ENCODE measurements at places on chromosomes 2 and 18.

- no peak for DNase-seq
Measured at GRCh38 chr2:135265960-135266490, 213.9 kb downstream of the RAB3GAP1 start.

GRCh38 chr2:60174146-60174545 lies 379.3 kb downstream of the BCL11A start:
- DNase-seq, result no peak

- no peak for DNase-seq
Measured at GRCh38 chr2:142310530-142310929, 179.7 kb upstream of the LRP1B start.

GRCh38 chr2:25204190-25204838 lies 35.9 kb upstream of the POMC start:
- DNase-seq, result no peak

DNA sequence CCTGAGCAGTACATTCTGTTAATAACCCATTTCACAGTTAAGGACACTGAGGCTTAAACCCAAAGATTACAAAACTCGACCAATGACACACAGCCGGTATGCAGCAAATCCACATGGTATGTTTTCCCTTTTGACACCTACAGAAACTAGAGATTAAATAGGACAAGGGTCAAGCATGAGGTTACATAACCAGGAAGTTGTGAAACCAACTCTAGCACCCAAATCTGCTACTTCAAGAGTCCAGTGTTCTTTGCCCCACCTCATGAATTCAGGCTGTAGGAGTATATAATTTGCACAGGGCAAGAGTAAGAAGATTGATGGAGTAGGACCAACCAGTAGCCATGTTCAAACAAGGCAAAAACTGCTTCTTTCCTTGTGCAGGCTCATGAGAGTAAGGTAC lies 249.8 kb downstream of the BCL11A start:
- no peak for DNase-seq

DNA sequence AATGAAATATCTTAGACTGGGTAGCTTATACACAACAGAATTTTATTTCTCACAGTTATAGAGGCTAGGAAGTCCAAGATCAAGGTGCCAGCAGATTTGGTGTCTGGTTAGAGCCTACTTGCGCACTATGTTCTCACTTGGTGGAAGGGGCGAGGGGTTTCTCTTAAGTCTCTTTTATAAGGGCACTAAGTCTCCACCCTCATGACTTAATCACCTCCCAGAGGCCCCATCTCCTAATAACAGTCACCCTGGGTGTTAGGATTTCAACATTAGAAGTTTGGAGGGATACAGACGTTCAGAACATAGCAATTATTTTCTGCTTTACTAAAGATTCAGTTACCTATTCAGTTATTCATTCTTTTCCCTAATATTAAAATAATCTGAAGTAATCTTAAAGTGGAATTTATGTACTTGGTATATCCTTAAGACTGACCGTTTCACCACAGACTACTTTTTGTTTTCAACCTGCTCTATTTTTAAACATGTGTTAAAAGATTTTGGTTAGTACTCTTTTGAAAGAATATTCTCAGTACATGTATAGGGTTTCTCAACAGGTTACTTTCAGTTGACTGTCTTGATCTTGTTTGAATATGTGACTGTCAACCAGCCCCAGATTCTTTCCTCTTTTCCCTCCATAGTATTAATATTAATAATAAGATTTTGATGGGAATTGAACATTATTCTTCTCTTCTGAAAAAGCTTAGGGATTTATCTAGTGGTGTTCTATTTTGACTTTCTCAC lies 130.0 kb downstream of the TAF4B start:
- no peak for DNase-seq

- no peak for DNase-seq
Measured at GRCh38 chr2:171346723-171347557, 86.8 kb downstream of the METTL8 start.

GRCh38 chr2:168445960-168446359 lies 10.1 kb upstream of the CERS6 start:
- DNase-seq, result no peak

GRCh38 chr2:73640511-73640911 lies 1.7 kb downstream of the NAT8 start:
- no peak for DNase-seq

DNA sequence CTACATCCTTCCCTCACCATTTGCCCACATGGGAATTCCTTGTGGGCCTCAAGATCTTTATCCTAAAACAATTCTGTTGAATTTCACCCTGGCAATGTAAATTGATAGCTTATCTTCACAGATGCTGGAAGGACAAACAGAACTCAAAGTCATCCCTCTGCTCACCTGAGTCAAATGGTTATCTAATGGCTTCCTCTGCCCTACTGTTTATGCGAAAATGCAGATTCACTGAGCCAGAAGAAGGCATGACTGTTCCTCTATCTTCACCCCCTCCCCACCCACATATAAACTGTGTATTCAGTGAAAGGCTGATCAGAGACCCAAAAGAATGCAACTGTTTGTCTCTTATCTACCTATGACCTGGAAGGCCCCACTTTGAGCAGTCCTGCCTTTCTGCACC lies 43.9 kb upstream of the VWA3B start:
- DNase-seq, result no peak

DNA sequence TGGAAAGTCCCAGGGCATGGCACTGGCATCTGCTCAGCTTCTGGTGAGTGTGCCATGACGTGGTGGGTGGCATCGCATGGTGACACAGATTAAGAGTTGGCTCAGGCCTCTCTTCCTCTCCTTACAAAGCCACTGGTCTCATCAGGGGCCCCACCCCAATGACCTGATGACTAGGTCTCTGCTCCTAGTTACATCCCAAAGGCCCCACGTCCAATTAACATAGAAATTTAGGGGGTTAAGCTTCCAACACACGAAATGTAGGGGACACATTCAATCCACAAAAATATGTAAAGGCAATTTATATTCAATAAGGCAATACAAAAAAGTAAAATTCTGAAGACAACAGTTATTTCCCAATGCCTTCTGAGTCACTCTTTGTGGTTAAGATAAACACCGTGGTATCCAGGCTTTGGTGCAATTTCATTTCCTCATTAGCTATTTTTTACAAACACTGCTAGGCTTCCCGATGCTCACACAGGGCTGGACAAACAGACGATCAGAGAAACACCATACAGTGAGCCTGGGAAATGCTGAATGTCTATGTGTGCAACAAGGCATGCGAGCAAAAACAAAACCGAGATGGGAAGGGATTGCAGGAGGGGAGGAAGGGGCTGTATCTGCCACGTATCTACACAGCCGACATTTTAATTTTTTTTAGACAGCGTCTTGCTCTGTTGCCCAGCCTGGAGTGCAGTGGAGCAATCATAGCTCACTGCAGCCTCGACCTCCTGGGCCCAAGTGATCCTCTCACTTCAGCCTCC lies 67.2 kb downstream of the MBP start:
- DNase-seq, result no peak

- DNase-seq, result no peak
Measured at GRCh38 chr2:33535421-33535820, 59.0 kb downstream of the RASGRP3 start.

DNA sequence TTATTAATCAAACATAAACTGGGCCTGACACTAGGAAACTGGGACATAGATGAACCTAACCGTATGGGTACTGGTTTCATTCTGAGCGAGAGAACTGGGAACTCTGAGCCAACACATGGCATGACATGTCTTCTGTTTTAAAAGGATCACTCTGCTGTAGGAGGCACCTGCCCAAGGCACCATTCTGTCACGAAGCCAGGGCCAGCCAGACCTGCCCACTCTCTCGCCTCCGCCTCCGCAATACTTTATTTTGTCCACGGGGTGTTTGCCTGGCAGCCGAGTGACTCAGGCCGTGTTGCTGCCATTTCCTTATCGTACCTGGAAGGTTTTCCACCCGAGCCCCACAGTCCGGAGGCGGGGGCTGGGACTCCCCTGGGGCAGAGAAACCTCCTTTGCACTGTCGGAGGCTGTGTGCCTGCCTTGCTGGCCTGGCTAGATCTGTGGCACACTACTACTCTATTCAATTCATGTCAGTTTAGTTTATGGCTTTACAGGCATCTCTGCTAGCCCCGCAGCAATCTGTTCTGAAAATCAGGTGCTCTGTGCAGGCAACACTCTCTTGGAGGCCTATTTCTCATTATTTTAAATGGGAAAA lies 120.4 kb upstream of the ACKR3 start:
- no peak for DNase-seq

DNA sequence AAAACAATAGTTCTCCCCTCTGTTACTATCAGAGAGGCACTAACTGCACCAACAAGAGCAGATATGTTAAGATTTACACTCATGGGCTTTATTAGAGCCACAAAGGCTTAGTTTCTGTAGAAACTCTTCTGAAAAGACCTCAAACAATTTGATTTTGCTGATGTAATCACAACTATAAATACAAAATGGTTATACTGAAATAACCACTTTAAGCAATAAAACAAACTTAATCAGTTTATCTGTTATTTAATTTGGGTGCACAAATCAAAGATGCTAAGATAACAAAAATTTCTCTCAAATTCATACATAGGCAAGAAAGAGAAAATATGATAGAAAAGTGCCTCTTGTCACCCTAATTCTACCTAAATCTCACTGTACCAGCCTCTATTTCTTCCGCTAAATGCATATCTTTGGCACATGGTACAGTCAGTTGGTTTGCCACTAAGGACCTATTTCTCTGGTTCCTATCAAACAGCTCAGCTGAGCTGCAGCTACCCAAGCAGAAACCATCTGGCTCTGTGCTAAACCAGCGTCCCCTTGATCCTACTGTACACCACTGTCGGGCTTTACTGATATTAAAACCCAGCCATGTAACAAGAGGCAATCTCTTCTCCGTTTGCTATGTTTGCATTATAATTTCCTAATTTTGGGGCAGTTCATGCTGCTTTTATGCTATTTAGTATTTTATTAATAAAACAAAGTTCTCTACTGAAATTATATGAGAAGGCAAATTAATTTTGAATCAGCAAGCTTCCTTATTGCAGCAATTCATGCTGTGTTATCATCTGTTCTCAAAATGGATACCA lies 60.1 kb downstream of the CWC22 start:
- no peak for DNase-seq

GRCh38 chr2:14720319-14720718 lies 87.8 kb downstream of the LRATD1 start:
- DNase-seq, result no peak

GRCh38 chr2:29557268-29557667 lies 364.1 kb downstream of the ALK start:
- no peak for DNase-seq

GRCh38 chr2:4947911-4948310 lies 744.3 kb upstream of the SOX11 start:
- no peak for DNase-seq

GRCh38 chr2:172704072-172704936 lies 31.3 kb upstream of the RAPGEF4 start:
- DNase-seq, result no peak

DNA sequence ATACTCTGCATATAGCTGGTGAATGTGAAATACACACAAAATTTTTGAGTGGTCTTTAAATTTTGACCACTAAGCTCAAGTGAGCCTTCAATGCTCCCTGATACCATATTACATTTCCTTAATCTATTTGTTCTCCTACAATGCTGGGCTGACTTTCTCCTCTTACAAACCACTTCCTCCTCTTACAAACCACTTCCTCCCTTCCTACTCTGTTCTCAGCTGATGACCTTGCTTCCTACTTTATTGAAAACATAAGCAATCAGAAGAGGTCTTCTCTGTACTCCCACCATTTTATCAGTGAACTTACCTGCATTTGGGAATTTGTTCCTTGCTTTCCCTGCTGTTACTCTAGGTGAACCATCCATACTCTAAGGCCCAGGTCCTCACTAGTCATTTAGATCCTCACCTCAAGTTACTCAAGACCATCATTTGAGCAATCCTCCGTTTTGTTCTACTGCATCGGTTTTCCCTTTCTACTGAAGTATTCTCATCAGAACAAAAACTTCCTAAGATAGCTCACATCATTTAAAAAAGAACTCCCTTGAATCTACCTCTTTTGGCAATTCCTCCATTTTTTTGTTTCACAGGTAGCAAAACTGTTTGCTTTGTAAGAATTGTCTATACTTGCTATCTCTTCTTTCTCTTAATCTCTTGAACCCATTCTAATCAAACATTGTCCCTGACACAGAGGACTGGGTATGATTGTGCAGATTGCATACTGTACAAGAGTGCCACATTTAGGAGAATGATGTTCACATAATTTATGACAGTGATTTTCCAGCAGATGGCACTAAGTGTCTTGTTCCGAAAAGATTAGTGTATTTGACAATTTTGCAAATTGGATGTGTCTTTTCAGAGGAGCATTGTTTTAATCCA lies 96.5 kb downstream of the EPB41L5 start:
- no peak for DNase-seq

GRCh38 chr18:74577019-74577418 lies 20.7 kb upstream of the ZNF407 start:
- no peak for DNase-seq

GRCh38 chr18:75455249-75456198 lies 28.0 kb upstream of the SMIM21 start:
- no peak for DNase-seq

GRCh38 chr2:169007941-169008340 lies 23.2 kb downstream of the ABCB11 start:
- no peak for DNase-seq

DNA sequence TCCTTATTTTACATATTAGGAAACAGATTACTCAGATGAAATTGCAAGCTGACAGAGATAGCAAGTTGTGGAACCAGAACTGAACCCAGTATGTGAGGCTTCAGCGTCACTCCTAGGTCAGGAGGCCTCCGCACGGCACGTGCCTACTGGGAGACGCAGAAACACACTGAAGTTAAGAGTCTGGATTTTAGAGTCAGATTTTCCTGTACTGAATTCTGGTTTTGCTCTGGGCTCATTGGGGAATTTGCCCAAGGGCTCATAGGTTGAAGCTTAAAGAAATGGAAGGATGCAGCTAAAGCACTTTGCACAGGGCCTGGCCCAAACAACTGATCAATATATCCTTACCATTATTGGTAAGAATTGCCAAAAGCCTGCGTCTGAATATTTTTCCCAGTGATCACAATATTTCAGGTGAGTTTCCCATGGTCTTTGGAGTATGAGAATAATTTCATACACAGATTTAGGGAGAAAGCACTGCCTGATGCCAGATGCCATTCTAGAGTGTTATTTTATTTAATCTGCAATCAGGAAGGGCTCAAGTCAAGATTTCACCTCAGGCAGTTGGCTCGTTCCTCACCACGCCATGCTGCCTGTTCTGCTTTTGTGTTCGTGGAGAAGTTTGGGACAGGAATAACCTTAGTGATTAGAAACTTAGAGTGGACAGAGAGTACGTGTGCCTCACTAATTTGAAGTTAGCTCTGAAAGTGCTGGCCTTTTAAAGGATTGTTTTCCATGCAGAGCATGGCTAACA lies 331.9 kb downstream of the MYCN start:
- no peak for DNase-seq

Data from stimulated activated CD4-positive, alpha-beta T cell treated with anti-CD3 and anti-CD28 coated beads, Interleukin-1b, Interleukin-23, amount 100 ng/mL, for 1 hour (primary cell).